ENCODE measurements at places on chromosomes 6 and 20.
A peak's percentile ranks its signal among the peaks of the same experiment; 100 is the strongest.

- DNase-seq, result no peak
Measured at GRCh38 chr6:75210885-75211739, 5.3 kb upstream of the COL12A1 start.

GRCh38 chr20:52494244-52494643 lies 302.7 kb upstream of the ZFP64 start:
- DNase-seq, result peak; percentile 12

DNA sequence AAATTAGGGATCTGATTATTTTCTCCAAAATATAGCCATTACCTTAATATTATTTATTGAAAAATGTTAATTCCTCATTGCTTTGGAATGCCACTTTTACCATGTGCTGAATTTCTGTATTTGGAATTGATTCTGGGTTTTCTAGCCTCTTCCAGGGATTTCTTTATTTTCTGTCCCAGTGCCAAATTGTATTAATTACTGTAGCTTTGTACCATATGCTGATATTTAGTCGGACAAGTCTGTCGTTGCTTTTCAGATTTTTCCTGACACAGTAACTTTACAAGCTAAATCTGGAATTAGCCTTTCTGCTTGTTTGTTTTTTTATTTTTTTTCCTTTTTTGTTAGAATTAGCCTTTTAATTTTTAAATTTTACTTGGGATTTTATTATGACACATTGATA lies 10.9 kb upstream of the TMEM14B start:
- no peak for DNase-seq

DNA sequence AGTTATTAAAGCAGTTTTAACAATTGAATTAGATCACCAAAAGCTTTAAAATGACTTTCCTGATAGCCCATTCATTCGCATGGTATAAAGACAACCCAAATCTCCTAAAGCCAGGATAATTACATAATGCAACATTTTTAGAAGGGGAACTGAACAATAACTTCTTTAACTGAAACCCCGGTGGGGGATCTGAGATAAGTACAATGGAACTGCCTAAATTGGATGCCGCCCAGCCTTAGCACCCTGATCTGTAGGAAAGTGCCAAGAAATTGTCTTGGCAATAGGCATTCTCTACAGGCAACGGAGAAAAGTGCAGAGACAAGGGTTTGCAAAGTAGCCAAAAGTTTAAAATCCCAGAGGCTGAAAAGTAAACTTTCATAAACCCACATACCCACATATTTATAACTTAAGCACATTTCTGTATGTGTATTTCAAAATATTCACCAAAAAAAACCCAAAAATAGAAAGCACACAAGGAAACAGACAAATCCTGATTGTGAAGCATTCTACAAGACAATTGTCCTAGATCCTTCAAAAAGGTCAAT lies 98.8 kb upstream of the BEND6 start:
- DNase-seq, result no peak

GRCh38 chr6:130164251-130164650 lies 58.5 kb downstream of the SAMD3 start:
- DNase-seq, result no peak

DNA sequence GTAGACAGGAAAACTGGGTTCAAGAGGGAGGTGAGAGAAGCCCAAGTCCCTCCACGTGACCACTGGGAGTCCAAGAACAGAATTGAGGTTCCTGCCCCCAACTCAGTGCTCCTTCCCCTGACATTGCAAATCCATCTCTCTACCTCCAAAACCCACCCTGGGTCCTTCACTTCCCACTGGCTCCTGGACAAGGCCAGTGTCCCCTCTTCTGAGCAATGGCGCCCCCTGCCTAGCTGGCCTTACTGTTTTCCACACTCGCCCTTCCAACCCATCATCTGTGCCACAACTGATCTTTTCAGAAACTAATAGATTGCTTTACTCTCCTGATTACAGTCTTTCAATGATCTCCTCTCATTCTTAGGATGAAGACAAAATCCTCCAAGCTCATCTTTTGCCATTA lies 200.3 kb downstream of the ANKRD60 start:
- no peak for DNase-seq

- peak; percentile 65 for DNase-seq
Measured at GRCh38 chr20:2206957-2207769, 88.6 kb upstream of the TGM3 start.

- DNase-seq, result no peak
Measured at GRCh38 chr6:72616406-72617015, 5.4 kb upstream of the KCNQ5 start.

DNA sequence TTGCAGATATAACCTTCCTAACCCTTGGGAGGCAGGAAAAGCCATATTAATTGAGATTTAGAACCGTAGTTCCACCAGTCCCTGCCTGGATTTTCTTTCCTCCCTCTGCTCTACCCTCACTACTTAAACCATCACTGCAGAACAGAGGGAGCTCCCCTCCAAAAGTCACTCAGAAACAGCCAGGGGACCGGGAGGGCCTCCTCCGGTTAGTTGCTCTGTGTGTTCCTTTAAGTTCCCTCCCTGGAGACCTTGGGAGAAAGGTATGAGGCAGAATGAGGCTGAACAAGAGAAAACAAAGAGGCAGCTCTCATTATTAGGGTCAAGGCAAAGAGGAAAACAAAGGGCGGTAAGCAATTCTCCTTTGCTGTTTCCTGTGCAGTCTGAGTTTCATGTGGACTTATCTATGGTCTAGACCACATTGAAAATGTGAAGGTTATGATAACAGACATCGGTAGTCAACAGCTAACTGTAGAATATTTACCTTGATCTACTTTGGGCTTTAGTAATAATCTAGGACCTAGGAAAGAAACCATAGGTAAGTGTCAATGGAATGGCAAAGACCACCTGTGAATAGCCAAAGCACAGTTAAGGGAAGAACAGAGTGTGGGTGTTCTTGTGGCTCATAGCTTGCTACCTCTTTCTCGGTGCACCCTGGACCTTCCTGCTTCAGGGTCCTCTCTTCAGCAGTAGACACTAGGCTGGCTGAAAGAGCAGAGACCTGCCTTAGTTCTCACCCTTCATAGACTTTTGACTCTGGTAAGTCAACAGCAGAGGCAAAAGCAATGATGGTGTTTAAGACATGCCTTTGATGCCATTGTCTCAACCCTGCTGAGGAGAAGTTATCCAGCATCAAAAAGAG lies 250.9 kb upstream of the CITED2 start:
- no peak for DNase-seq

- DNase-seq, result no peak
Measured at GRCh38 chr6:39907871-39908575, 26.2 kb downstream of the MOCS1 start.

DNA sequence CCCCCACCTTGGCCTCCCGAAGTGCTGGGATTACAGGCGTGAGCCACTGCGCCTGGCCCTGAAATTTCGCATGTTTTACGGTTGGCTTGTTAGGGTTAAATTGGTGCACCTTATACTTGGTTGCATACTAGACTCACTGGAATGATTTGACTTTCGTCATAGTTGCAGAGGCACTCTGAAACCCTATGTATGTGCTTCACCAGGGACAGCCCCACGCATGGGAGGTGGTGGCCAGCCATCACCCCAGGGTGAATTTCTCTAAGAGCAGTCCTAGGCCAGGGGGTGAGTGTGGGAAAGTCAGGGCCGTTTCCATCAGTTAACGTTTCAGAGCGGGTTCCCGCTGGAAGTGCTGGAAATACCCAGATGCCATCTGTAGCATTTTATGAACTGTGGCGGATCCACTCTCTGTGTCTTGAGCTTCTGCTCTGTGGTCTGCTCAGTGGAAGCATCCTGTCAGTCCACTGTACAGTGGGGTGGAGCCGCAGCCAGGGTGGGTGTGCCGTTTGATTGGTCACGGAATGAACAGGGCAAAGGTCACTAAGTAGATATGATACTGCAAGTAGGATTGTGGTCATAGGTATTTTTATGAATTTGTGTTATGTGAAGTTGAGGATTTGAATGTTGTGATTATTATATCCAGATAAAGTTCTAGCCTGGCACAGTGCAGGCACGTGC lies 13.2 kb downstream of the DNAJC5 start:
- no peak for DNase-seq

GRCh38 chr6:90573624-90574023 lies 13.2 kb downstream of the MAP3K7 start:
- no peak for DNase-seq

DNA sequence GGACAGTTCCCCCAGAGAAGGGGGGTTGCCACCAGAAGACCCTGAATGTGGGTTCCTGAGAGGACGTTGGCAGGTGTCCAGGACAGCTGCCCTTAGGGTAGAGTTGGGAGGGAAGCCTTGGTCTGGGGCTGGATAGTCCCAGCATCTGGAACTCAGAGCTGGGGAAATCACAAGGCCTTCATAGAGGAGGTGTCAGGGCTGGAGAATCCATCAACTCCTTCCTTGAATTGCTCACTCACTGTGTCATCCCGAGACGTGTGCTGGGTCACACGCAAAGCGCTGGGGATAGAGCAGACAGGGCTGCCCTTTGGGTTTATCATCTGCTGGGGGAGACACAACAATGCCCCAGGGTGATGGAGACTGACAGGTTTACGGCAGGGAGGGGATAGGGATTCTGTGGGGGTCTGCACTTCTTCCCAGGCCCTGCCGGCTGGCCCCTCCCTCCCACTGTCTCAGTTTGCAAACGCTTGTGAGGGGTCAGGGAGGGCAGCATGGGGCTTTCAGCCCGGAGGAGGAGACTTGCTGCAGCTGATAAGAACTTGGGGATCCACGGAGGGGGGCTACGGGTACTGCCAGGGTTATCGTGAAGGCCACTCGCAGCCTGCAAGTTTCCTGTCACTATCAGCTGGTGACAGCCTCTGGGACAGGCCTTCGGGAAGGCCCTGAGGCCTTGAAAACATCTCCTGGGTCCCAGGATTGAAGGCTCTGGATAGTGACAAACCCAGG lies 18.6 kb downstream of the RBM38 start:
- DNase-seq, result no peak

GRCh38 chr6:89013438-89013837 lies 50.0 kb upstream of the RNGTT start:
- no peak for DNase-seq

GRCh38 chr20:13909067-13909466 lies 81.3 kb downstream of the SEL1L2 start:
- DNase-seq, result no peak

DNA sequence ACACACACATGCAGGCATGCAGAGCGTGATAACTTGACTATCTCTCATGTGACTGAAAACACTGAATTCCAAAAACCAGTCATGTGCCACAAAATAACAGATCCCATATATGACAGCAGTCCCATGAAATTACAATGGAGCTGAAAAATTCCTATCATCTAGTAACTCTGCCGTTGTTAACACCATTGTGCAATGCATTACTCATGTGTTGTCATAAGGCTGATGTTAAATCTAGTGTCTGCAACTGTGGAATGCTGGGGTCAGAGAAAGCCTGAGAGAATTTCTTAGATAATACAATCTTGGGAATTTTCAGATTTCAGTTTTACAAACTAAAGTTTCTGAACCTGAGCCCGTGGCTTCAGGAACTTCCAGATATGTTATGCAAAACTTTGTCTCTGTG lies 70.2 kb downstream of the LYRM4 start:
- no peak for DNase-seq

DNA sequence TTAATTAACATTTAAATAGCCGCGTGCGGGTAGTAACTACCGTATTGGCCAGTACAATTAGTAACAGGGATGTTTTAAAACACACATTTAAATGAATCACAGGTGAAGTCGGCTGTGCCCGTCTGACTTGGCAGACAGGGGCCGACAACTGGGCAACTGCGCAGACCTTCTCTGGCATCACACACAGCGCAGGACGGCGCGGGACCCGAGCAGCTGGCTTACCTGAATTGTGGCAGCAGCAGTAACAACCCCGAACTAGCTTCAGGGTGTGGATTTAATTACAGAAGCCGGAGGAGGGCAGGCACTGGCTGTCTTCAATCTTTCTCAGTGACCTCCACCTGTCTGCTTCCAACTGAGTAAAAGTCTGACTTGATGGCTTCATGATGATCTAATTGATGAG lies 91.7 kb downstream of the DACT2 start:
- no peak for DNase-seq

DNA sequence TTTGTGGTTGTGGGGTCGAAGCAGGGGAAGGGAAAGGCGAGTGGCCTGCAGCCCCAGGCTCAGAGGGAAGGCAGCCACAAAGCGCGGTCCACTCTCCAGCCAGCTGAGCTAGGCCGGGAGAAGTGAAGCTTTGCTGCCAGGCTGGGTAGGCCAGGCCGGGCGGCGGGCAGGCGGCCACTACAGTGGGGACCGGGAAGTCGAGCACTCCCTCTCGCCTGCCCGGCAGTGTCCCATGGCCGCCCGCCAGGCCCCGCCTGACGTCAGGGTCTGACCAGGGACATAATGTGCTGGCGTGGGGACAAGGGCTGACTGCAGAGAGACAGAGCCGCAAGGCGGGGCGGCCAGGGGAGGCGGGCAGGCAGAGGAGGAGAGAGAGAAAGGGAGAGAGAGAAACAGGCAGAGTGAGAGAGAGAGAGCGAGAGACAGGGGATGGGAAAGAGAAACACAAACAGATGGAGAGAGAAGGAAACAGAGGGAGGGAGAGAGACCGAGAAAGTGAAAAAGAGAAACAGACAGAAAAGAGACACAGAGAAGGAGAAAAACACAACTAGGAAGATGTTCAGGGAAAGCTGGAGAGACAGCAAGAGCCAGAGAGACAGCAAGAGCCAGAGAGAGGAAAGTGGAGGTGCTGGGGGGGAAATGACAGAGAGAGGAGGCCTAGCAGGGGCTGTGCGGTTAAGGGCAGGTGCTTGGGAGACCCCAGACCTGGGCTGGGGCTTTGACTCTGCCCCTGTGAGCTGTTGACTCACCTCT lies 94.5 kb upstream of the PTPN1 start:
- DNase-seq, result no peak

GRCh38 chr6:92114091-92114675 lies 1305.2 kb downstream of the EPHA7 start:
- no peak for DNase-seq

GRCh38 chr6:136466777-136467176 lies 83.4 kb downstream of the MAP7 start:
- no peak for DNase-seq

DNA sequence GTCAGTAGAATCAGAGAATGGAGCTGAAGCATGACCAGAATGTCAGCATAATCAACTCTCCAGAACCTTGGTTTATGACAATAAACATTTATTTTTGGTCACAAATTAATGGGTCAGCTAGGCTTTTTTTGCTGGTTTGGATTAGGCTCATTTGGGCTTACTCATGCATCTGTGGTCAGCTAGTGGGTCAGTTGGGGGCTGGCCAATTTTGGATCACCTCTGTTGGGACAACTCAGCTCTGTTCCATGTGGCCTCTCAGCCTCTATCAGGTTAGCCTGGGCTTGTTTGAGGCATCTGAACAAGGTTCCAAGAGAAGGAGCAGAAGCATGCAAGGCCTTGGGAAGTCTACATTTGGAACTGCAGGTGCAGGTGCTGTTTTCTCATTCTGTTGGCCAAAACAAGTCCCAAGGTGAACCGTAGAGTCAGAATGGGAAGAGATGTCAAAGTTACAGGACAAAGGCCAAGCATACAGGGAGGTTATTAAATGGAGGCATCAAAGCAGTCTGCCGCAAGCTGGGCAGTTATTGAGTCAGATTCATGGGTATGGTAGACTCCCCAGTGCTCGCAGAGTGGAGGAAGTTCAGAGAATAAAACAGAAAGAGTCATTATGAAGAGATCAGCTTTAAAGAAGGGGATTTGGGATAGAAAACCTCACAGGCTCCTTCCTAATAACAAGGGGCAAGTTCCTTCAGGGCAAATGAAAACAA lies 173.0 kb downstream of the PLCB4 start:
- no peak for DNase-seq
